Stimulated activated CD4-positive, alpha-beta T cell treated with anti-CD3 and anti-CD28 coated beads, Interleukin-4, amount 100 ng/mL, for 24 hours (primary cell): ENCODE measurements at places on chromosomes 5 and 9.

DNA sequence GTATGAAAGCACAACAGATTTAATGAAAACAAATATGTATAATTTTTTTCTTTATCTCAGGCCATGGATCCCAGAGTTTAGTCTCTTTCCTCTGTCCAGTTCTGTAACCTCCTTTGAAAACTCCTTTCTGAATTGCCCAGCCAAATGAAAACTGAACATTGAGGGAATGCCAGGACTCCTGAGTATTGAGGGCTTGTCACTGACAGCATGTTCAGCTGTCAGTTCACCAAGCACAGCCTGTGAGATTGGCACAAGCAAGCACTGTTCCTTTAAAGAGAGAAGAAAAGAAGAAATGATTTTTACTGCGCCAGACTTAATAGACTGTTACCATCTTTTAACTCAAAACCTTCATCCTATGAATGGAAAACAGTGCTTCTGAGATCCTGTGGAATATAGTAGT is 27.3 kb downstream of the TTC1 start:
- DNase-seq = no peak

DNA sequence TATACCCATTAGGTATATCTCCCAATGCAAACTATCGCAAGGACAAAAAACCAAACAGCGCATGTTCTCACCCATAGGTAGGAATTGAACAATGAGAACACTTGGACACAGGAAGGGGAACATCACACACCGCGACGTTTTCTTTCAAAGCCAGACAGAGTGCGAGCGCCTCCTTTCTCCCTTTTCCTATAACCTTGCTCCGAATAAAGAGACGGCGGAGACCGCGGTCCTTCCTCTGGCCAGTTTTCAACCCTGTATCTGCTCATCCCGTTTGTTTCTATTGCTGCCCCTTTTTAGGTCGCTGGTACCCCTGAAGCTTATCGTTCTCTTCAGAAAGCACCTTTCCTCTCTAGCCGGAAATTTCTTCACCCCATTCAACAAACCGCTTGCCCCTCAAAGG is 1.3 kb downstream of the LVRN start:
- DNase-seq = no peak

GRCh38 chr9:35840881-35841644 is 12.0 kb downstream of the TMEM8B start:
- no peak for DNase-seq

DNA sequence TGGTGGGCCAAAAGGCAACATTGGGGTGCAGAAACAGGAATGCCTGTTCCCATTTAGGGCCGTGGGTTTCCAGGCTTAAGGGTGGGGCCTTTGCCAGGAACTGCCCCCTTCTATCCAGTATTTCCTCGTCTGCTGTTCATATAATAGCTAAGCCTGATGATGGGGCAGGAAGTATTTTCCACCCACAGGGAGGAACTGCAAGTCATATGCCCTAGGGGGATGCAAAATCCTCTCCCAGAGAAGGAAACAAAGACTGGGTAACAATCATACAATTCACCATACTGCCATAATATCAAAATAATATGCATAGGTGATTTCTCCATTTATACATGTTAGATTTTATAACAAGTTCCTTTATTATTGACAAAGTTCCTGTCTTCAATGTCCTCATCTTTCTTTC is 20.5 kb upstream of the RPS23 start:
- DNase-seq = no peak

- no peak for DNase-seq
These were observed 240.4 kb downstream of the IRX2 start for GRCh38 chr5:2511126-2511525.

GRCh38 chr5:122315521-122315920 is 3.5 kb downstream of the SNCAIP start:
- no peak for DNase-seq

DNA sequence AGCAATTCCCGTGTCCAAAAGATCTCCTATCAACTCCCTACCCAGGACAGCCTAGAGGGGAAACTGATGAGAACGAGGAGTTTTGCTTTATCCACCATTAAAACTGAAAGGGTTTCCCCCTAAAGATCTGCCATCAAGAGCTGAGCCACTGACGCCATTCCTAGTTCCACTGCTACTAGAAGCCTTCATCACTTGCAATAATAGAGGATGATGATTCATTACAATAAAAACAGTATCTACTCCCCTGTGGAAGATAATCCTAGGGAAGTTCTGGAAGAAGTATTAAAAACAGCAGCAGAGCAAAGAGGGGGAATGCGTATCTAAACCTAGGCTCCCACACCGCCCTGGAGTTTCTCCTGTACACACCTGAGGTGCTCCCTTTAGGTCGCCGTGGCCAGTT is 394.5 kb downstream of the BNC2 start:
- DNase-seq = no peak

GRCh38 chr5:159098603-159099436 is 896 bp downstream of the EBF1 start:
- DNase-seq = peak; percentile 31

GRCh38 chr5:10169359-10169758 is 80.3 kb downstream of the ATPSCKMT start:
- no peak for DNase-seq

DNA sequence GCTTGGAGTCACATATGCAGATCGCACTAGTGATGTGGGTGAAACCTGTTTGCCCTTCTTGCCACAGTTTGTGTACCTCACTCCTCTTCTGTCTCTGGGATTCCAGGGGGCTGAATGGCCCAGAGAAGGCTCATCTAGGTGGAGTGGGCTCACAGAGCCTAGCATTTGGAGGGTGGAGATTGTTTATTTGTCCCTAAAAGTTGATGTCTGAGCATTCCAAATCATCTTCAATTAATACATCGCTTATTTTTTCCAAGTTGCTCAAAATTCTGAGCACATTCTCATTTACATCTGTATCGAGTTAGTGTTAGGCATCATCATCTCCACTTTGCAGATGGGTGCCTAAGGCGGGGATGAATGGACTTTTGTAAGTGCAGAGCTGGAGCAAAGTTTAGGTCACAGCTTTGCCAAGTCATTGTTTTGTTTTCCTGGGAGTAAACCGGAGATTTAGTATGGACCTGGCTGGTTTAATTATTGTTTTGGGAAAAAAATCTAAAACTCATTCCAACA is 2.0 kb downstream of the ABL1 start:
- no peak for DNase-seq

DNA sequence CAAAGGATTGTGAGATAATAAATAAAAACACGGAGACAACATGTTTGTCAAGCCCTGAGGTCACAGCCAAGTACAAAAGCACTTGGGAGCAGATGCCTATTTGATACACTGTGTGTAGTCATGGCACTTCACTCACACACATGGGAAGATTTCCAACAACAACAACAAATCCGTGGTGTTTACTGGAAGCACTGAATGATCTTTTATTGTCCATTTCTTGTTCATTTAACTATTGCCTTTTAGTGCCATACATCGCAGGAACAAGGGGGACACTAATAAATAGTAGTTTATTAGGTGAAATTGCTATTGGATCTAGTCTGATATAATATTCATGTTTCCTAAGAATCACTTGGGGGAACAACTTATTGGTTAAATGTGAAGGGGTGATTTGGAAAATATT is 20.4 kb upstream of the GDNF start:
- no peak for DNase-seq

GRCh38 chr9:136544964-136545691 is 720 bp downstream of the NOTCH1 start:
- DNase-seq = peak; percentile 72

DNA sequence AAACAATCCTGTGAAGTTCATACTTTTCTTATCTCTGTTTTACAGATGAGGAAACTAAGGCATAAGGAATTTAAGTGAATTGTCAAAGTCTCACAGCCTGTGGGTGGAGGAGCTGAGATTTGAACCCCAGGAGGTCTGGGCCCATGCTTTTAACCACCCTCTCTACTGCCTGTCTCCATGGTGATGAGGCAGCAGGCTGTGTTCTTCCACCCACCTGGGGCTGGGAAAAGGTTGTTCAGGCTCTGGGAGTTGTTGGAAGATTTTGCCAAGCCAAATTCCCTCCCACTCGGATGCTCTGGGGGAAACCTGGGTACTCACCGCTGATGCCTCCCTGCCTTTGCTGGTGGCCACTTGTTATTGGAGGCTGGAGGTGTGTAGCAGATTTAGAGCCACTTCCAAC is 18.3 kb upstream of the SYNPO start:
- no peak for DNase-seq

- DNase-seq = no peak
These were observed 7.0 kb downstream of the PAX5 start for GRCh38 chr9:37026931-37027581.

DNA sequence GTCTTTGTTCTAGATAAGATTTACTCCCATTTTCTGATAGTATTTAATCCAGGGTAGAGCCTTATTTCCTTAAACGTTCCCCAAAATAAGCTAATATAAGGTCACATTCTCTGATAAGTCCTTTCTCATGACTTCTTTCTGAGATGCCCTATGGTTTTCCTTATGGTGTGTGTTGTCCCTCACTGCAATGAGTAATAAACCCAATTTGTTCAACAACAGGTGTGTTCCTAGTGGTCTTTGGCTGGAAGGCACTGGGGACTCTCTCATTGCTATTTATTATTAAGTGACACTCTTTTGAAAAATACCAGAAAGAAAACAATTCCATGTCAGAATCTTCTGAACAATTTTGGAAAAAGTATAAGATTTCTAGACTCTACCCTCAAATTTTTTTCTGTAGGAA is 256.5 kb upstream of the PPP1R2B start:
- no peak for DNase-seq

DNA sequence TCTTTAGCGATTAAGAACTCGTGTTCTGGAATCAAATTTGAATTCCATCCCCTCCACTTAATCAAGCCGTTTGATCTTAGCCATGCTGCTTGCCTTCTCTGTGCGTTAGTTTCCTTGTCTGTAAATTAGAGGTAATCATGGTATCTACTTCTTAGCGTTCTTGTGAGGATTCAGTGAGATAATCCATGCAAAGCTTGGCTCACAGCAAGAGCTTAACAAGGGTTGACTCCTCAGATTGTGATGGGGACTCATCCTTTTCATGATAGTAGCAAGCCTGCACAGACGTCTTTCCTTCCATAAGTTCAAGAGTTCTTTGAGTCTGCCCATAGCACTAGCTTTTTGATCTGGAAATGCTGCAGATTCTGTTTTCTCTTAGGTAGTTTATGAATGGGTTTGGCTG is 72.8 kb downstream of the TRIO start:
- DNase-seq = no peak

DNA sequence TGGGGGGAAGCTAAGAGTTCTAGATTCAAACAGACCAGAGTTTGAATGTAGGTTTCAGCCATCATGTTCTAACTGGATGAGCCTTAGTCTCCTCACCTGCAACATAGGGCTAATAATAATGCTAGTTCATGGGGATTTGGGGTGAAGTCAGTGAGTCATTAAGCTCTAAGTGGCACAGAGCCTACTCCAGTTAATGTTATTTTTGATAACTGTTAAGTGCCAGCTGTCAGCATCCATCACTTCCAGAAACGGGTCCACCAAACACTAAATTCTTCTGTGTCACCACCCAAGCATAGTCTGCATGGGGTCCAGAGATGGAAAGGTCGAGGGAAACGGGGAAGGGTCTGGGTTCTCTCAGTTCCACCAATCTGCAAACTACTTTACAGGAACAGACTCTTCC is 1.8 kb upstream of the TSC1 start:
- DNase-seq = no peak

GRCh38 chr9:84669013-84669287 is 579 bp upstream of the NTRK2 start:
- no peak for DNase-seq

- no peak for DNase-seq
These were observed 19.1 kb downstream of the TRMO start for GRCh38 chr9:97903177-97903576.

- no peak for DNase-seq
These were observed 69.0 kb upstream of the IRX1 start for GRCh38 chr5:3526551-3527185.

DNA sequence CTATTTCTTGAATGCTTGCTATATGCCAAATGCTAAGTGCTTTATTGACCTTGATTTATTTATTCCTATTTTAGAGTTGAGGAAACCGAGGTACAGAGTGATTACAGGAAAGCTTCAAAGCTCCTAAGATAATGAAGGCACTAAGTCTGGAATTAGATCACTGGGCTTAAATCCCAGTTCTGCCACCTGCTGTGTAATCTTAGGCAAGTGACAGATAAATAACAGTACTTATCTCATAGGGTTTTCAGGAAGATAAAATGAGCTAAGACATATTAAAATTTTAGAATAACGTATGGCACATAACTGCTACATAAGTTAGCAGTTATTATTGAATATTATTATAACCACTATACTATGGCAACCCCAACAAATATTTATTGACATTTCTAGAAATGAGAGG is 843.8 kb downstream of the DTWD2 start:
- DNase-seq = no peak

DNA sequence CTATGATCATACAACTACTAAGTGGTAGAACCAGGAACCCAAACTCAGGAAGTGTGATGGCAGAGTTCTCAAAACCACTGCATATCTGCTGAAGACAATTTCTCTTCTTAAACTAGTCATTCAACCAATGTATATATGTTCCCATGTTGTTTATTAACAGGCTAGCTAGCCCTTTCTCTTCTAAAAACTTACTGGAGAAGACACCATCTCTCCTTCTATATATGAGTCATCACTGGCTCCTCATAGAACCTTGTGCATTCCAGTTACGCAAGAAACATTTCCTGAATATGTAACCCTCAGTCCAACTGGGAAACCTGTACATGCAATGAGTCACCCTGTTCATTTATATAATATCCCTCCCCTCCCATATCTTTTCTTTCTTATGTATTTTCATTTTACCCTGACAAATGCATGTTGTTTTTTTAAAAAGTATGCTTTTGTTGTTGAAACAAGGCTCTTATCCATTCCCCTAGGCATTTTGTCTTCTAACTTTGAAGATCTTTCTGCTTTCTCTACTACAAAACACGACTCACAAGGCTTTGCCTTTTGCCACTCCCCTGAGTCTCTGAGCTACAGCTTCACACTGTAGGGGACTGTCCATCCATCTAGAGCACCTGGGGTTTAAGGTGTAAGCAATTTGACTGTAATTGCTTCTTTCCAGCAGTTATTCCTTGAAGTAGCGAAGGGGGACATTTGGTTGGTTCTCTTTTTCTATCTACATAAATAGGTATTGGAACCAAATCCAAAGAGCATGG is 119.5 kb downstream of the ANXA1 start:
- no peak for DNase-seq

- no peak for DNase-seq
These were observed 1.9 kb upstream of the PPP2CA start for GRCh38 chr5:134227776-134228175.

GRCh38 chr5:61768692-61769281 is 436.7 kb downstream of the ZSWIM6 start:
- no peak for DNase-seq

- DNase-seq = peak; percentile 27
These were observed 278.1 kb downstream of the AOPEP start for GRCh38 chr9:95004411-95005277.

DNA sequence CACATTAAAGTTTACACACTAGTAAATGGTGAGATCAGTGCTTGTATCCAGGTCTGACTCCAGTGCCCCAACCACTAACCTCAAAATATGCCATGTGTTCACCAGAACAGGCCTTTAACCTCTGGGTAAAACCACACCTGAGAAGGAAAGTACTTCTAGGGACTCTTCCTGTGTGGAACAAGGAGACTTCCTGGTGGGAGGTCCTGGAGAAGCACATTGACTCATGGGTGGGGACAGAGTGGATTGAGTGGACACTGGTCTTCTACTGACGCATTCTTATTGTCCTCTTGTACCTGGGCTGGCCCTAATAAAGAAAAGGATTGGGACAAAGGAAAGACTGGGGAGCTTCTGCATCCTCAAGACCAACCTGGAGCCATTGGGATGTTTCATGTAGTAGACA is 43.4 kb downstream of the ANGPTL2 start:
- DNase-seq = no peak

- no peak for DNase-seq
These were observed 345 bp upstream of the PRRC1 start for GRCh38 chr5:127517110-127517479.

- DNase-seq = no peak
These were observed 42.1 kb downstream of the RFK start for GRCh38 chr9:76352026-76352620.
